SJCRH30 (cell line): ENCODE measurements at places on chromosomes 12 and 14.

GRCh38 chr12:50103767-50104321 is at the start of gene GPD1:
TSS of gene GPD1 (plus strand) at chr12:50104008. CDS start at chr12:50104051, 43 bp downstream.
- H3K36me3 ChIP-seq: peaks cover 23% of the 10 kb centered on the region
- DNase-seq: peak; percentile 73
- peaks cover 11% of the 10 kb centered on the region for H3K4me1 ChIP-seq
- no peak within 1 kb of the TSS for H3K27ac ChIP-seq
- no peaks in the 10 kb centered on the region for H3K27me3 ChIP-seq

DNA sequence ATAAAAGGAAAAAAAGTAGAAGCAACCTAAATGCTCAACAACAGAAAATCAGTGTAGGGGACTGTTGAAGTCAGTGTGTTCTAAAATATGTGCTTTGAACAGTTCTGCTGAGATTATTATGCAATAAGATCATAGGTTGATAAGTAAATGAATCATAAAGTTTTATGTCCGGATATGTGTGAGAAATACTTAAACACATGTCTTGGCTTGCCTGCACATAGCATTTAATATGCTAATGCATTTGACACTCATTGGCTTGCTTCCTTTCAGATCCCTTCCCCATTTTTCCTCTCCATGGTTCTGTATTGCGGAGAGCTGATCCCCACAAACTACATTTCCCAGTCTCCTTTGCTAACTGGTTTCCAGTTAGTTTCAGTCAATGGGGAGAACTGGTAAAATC is 573.8 kb upstream of the TBX3 start:
- no peaks in the 10 kb centered on the region for H3K27me3 ChIP-seq
- no peak overlapping the region for H3K4me3 ChIP-seq
- H3K4me1 ChIP-seq: no peaks in the 10 kb centered on the region

- no peaks in the 10 kb centered on the region; the same call in 1 of the 2 replicates for H3K27me3 ChIP-seq
- no peaks in the 10 kb centered on the region for H3K4me1 ChIP-seq
- no peaks in the 10 kb centered on the region for H3K36me3 ChIP-seq
- no peak for DNase-seq
- no peak overlapping the region for H3K4me3 ChIP-seq
- H3K27ac ChIP-seq: no peak overlapping the region
Observed at GRCh38 chr14:92644970-92645515, 103.4 kb downstream of the LGMN start.

GRCh38 chr12:6532051-6532926 is 2.0 kb upstream of the GAPDH start:
- peak overlapping the region; percentile 93 for H3K27ac ChIP-seq
- peak overlapping the region; percentile 94 for H3K4me3 ChIP-seq
- DNase-seq: peak; percentile 49
- peaks cover 18% of the 10 kb centered on the region; the same call in 1 of the 2 replicates for H3K4me1 ChIP-seq
- H3K27me3 ChIP-seq: no peaks in the 10 kb centered on the region

DNA sequence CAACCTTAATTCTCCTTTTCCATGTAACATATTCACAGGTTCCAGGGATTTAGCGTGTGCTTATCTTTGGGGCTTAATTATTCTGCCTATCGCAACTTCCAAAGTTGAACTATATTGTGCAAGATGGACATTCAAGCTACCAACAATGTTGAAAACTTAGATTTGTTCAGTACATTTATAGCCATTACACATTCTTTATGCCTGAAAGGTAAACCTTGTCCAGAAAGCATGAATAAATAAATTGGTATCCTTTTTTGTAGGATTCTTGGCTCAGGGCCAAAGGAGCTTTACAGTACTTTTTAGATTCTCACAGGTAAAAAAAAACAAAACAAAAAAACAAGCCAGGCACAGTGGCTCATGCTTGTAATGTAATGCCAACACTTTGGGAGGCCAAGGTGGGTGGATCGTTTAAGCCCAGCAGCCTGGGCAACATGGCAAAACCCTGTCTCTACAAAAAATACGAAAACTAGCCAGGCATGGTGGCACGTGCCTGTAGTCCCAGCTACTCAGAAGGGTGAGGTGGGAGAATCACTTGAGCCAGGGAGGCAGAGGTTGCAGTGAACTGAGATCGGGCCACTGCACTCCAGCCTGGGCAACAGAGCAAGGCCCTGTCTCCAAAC is 3.3 kb downstream of the C12orf56 start:
- H3K27ac ChIP-seq: no peak overlapping the region
- no peaks in the 10 kb centered on the region for H3K27me3 ChIP-seq
- DNase-seq: no peak
- no peaks in the 10 kb centered on the region for H3K36me3 ChIP-seq
- H3K4me3 ChIP-seq: no peak overlapping the region
- H3K4me1 ChIP-seq: no peaks in the 10 kb centered on the region

GRCh38 chr12:54439521-54440255 is 20.6 kb upstream of the ITGA5 start:
- H3K4me3 ChIP-seq: no peak overlapping the region
- no peaks in the 10 kb centered on the region; the same call in 1 of the 2 replicates for H3K27me3 ChIP-seq
- DNase-seq: peak; percentile 72

GRCh38 chr14:76752744-76753143 is 8.5 kb upstream of the VASH1 start:
- H3K36me3 ChIP-seq: no peaks in the 10 kb centered on the region
- no peak overlapping the region for H3K27ac ChIP-seq
- no peaks in the 10 kb centered on the region for H3K27me3 ChIP-seq
- H3K4me3 ChIP-seq: no peak overlapping the region
- no peaks in the 10 kb centered on the region for H3K4me1 ChIP-seq

GRCh38 chr12:52205612-52206303 is 13.9 kb upstream of the KRT80 start:
- H3K4me3 ChIP-seq: no peak overlapping the region
- peaks cover 74% of the 10 kb centered on the region for H3K4me1 ChIP-seq
- no peaks in the 10 kb centered on the region for H3K36me3 ChIP-seq
- no peaks in the 10 kb centered on the region for H3K27me3 ChIP-seq
- DNase-seq: no peak
- peak overlapping the region; percentile 43 for H3K27ac ChIP-seq

DNA sequence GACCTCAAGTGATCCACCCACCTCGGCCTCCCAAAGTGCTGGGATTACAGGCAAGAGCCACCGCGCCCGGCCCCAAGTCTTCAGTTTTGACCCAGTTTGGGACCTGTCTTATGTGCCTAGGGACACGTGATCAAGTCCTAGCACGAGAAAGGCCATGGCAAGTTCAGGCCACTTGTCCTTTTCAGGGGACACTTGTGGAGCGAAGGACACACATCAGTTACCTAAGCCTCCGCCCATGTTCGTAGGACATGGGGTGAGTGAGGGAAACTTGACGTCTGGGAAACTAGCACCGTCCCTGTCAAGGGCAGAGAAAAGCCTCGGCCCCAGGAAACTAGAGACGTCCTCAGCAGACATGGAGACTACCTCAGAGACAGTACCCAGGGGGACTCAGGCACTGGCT is 60.7 kb downstream of the KDM2B start:
- peaks cover 6% of the 10 kb centered on the region; the same call in 1 of the 2 replicates for H3K36me3 ChIP-seq
- no peaks in the 10 kb centered on the region for H3K4me1 ChIP-seq
- H3K4me3 ChIP-seq: no peak overlapping the region
- no peaks in the 10 kb centered on the region for H3K27me3 ChIP-seq

GRCh38 chr14:104557766-104558165 is 21.8 kb upstream of the C14orf180 start:
- no peak overlapping the region for H3K27ac ChIP-seq
- no peaks in the 10 kb centered on the region for H3K36me3 ChIP-seq
- H3K27me3 ChIP-seq: no peaks in the 10 kb centered on the region

- no peaks in the 10 kb centered on the region for H3K27me3 ChIP-seq
- H3K27ac ChIP-seq: no peak overlapping the region
- DNase-seq: peak; percentile 28
- H3K4me3 ChIP-seq: peak overlapping the region; percentile 70
- peaks cover 14% of the 10 kb centered on the region for H3K4me1 ChIP-seq
Observed at GRCh38 chr14:103716091-103716801, 636 bp downstream of the ZFYVE21 start.

- peaks cover 4% of the 10 kb centered on the region; the same call in 1 of the 2 replicates for H3K36me3 ChIP-seq
- no peak overlapping the region for H3K27ac ChIP-seq
Observed at GRCh38 chr12:7009512-7009911, 8.8 kb downstream of the LPCAT3 start.

- no peak overlapping the region for H3K4me3 ChIP-seq
- no peak overlapping the region for H3K27ac ChIP-seq
- no peaks in the 10 kb centered on the region; the same call in 1 of the 2 replicates for H3K4me1 ChIP-seq
- DNase-seq: no peak
- H3K27me3 ChIP-seq: 0 out of 2 replicates have a peak, but pooled peaks cover 9% of the 10 kb centered on the region
Observed at GRCh38 chr12:109613649-109614455, 40.3 kb downstream of the MVK start.

DNA sequence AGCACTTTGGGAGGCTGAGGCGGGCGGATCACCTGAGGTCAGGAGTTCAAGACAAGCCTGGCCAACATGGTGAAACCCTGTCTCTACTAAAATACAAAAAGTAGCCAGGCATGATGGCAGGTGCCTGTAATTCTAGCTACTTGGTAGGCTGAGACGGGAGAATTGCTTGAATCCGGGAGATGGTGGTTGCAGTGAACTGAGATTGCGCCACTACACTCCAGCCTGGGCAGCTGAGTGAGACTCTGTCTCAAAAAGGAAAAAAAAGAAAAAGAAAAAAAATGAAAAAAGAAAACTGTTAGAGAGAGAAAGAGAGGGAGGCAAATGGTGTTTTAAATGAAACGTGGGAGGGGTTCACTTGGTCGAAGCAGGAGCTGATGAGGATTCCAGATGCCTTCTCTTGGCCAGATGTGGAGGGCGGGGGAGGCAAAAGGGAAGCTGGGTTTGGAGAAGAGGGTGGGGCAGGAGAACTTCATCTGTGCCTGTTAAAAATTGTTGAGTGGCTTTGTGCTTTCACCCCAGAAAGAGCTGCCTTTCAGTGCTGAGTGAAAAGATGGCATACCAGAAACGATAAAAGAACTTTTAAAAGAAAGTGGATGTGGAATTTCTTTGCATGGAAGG is 1.1 kb downstream of the EMP1 start:
- DNase-seq: no peak
- peak overlapping the region; percentile 49 for H3K4me3 ChIP-seq
- no peaks in the 10 kb centered on the region for H3K27me3 ChIP-seq
- H3K27ac ChIP-seq: no peak overlapping the region

DNA sequence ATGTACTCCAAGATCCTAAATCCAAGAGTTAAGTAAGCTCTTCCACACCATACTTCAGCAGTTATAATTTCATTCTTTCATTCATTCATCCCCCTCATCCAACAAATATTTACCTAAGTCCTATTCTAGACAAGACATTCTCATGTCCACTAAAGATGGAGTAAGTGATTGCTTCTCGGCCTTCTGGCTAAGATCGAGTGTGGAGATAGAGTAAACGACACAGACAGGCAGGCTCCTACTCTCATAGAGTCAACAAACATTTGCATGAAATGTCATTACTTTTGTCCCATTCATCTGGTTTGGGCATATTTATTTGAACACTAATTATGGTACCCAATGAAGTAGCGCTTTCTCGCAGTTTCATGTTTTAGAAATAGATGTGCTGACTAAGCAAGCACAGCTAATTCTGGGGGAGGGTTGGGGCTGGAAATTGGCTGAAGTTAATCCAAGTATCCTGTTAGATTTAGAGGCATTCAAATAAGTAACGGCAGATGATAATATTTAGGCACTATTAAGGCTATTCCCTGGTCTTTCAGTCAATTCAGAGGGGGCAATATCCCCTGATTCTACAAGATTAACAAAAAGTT is 176.5 kb downstream of the CEP128 start:
- H3K4me1 ChIP-seq: no peaks in the 10 kb centered on the region
- H3K27me3 ChIP-seq: no peaks in the 10 kb centered on the region
- DNase-seq: no peak
- no peak overlapping the region for H3K27ac ChIP-seq
- H3K4me3 ChIP-seq: no peak overlapping the region

- H3K4me1 ChIP-seq: peaks cover 8% of the 10 kb centered on the region
- no peak for DNase-seq
- no peak overlapping the region for H3K27ac ChIP-seq
- no peak overlapping the region for H3K4me3 ChIP-seq
- H3K36me3 ChIP-seq: no peaks in the 10 kb centered on the region
Observed at GRCh38 chr12:41532072-41532471, 344.0 kb downstream of the PDZRN4 start.

- no peaks in the 10 kb centered on the region; the same call in 1 of the 2 replicates for H3K36me3 ChIP-seq
- H3K4me3 ChIP-seq: no peak overlapping the region
- H3K4me1 ChIP-seq: no peaks in the 10 kb centered on the region
- H3K27ac ChIP-seq: no peak overlapping the region
Observed at GRCh38 chr12:104569346-104570173, 112.8 kb downstream of the CHST11 start.

GRCh38 chr12:67586951-67587350 is 61.6 kb upstream of the DYRK2 start:
- H3K27me3 ChIP-seq: no peaks in the 10 kb centered on the region
- no peak for DNase-seq
- no peak overlapping the region for H3K4me3 ChIP-seq
- H3K36me3 ChIP-seq: no peaks in the 10 kb centered on the region

DNA sequence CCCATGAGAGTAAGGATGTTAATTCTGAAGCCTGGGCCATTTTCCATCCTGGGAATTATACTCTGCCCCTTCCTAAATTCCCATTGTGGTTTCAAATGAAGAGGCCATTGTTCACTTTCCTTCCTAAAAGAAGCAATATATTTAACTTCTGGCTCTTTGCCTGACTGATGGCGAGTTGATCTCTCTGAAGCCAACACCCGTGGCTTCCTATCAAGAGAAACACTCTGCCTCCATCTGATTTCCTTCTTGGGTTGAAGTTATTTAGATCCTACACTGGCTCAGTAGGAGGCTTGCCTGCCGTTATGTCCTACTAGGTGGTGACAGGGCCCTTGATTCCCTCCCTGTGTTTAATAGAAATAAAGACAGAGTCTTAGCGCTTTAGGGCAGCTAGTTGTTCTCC is 97.4 kb downstream of the PRKCH start:
- H3K4me1 ChIP-seq: no peaks in the 10 kb centered on the region
- DNase-seq: no peak
- H3K27ac ChIP-seq: no peak overlapping the region

- no peak for DNase-seq
- H3K4me1 ChIP-seq: no peaks in the 10 kb centered on the region
- H3K4me3 ChIP-seq: no peak overlapping the region
- no peaks in the 10 kb centered on the region for H3K36me3 ChIP-seq
- no peaks in the 10 kb centered on the region for H3K27me3 ChIP-seq
Observed at GRCh38 chr14:92316937-92317336, 6.0 kb upstream of the SLC24A4 start.

GRCh38 chr14:33781236-33781635 is 169.6 kb downstream of the EGLN3 start:
- DNase-seq: no peak
- no peak overlapping the region for H3K27ac ChIP-seq
- H3K4me1 ChIP-seq: peaks cover 14% of the 10 kb centered on the region
- no peaks in the 10 kb centered on the region for H3K36me3 ChIP-seq
- H3K27me3 ChIP-seq: no peaks in the 10 kb centered on the region

- no peaks in the 10 kb centered on the region; the same call in 1 of the 2 replicates for H3K4me1 ChIP-seq
- peak overlapping the region; percentile 62 for H3K27ac ChIP-seq
Observed at GRCh38 chr12:100267603-100268281, 765 bp downstream of the SCYL2 start.

DNA sequence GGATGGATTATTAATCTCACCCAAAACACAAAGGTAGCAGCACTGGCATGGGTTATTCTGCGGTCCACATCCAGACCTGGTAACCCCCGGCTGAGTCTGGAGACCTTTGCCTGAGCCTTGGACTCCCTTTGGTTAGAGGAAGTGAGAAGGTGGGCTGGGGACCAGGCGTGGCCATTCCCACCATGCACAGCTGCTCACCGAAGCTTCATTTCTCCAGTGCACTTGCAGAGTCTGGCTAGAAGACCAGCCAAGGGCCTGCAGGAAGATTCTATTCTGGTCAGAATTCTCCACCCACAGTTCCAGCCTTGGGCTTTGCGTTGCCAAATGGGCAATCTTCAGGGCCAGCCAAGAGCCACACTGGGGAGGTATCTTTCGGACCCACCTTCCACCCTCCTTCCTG is 73.0 kb downstream of the LGMN start:
- no peak overlapping the region for H3K4me3 ChIP-seq
- H3K27ac ChIP-seq: no peak overlapping the region
- no peak for DNase-seq
- no peaks in the 10 kb centered on the region for H3K27me3 ChIP-seq
- H3K36me3 ChIP-seq: no peaks in the 10 kb centered on the region
